ENCODE measurements at places on chromosomes 16 and 17.

DNA sequence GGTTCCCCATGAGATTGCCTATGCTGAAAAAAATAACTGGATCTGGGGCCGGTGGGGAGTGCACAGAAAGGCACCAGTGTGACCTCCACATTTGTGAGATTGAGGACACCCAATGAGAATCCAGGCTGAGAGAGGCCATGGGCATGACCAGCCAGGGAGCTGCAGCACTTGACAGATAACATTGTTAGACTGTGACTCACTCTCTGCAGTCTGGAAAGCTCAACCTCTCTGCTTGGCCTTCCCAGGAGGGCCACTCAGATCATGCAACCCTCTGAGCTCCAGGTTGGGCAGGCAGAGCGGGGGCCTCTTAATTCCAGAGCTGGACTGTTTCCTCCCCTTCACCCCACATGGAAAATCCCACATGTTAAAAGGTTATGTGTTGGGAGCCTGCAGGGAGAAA lies 30.1 kb downstream of the FZD2 start:
- no peak for DNase-seq
- H3K27ac ChIP-seq: peak overlapping the region; percentile 98
- H3K4me1 ChIP-seq: peaks cover 56% of the 10 kb centered on the region

DNA sequence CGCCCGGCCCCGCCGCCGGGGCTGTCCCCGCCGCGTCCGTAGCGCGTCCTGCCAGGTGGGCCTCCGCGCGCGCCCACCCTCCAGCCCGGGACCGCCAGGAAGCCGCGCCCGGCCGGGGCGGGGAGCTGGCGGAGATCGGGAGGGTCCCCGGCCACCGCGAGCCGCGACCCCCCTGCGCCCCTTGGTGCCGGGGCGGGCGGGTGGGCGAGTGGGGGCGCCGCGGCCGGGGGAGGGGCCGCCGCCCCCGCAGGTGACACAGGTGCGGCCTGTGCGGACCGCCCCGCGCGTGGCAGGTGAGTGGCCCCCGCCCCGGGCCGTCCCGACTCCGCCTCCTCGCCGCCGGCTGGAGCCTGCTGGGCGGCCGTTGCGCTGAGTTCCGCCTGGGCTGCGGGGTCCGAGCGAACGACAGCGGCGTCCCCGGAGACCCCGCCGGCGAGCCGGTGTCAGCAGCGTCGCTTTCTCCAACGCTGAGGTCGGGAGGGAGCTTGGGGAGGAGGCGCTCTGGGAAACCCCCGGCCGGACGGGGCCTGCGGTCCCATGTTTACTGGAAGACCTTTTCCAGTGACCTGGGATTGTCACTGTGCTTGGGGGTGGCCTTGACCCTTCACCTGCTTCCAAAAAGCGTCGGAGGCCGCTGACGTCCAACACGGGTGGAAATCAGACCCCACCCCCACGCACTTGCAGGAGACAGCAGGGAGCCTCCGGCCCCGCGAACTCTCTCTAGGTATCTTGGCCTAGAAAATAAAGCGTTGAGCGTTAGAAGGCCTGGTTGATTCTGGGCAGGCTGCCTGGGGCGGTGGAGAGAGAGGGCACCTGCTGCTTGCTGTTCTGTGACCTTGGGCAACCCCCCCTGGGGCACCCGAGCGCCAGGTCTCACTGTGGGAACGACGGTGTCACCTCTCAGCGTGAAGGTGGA lies 542 bp downstream of the KLHL36 start:
- peaks cover 5% of the 10 kb centered on the region for H3K36me3 ChIP-seq
- peak overlapping the region; percentile 74 for H3K4me3 ChIP-seq
- H3K4me1 ChIP-seq: peaks cover 27% of the 10 kb centered on the region
- H3K27ac ChIP-seq: peak overlapping the region; percentile 69
- no peak for DNase-seq
- H3K27me3 ChIP-seq: peaks cover 2% of the 10 kb centered on the region

DNA sequence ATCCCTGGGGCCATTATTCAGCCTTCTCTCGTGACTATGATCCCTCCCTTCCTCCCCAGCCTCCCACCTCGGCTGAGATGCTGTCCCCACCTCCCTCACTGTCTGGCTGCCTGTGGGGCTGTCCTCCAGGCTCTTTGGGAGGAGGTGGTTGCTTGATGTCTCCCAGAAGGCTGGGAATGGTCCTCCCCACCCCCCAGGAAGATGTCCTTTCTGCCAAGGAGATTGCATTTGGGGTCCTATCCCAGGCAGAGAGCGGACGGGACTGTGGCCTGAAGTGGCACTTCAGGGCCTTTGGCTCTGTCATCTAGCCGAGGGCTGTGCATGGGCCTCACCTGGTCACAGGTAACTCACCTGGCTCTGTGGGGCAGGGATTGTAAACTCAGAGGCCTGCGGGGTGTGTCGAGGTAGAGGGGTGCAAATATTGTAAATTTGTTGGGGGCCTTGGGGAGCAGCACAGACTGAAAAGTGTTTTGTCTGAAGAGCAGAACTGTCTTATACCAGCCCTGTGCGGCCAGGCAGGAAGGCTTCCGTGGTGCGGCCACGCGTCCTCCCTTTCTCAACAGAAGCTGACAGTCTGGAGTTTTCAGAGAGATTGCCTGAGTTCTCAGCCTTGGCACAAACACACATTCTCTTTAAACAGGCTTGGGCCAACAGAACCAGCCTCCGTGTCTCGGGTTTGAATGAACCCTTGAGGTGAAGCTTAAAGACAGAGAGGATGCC lies 177.9 kb downstream of the SEC14L1 start:
- peaks cover 86% of the 10 kb centered on the region for H3K4me1 ChIP-seq
- H3K27ac ChIP-seq: peak overlapping the region; percentile 100
- no peaks in the 10 kb centered on the region for H3K36me3 ChIP-seq

DNA sequence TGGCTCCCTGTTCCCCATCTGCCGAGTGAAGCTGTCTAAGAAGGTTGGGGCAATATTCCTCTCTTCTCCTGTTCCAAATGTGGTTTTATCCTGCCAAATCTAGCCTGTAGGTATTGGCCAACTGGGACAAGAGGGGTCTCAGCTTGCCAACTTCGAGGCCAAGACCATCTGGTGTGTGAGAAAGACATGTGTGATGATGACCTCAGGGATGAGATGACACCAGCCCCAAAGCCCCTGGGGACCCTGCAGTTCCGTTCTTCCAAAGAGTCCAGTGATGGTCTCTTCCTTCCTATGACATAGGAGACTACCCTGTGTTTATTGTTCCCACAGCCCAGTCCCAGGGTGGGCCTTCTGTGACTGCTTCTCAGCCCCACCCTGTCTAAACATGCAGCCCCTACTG lies 34.8 kb upstream of the ADAMTS18 start:
- H3K36me3 ChIP-seq: no peaks in the 10 kb centered on the region
- no peak for DNase-seq
- peaks cover 11% of the 10 kb centered on the region for H3K27me3 ChIP-seq
- H3K27ac ChIP-seq: no peak overlapping the region
- no peak overlapping the region for H3K4me3 ChIP-seq
- H3K4me1 ChIP-seq: no peaks in the 10 kb centered on the region

DNA sequence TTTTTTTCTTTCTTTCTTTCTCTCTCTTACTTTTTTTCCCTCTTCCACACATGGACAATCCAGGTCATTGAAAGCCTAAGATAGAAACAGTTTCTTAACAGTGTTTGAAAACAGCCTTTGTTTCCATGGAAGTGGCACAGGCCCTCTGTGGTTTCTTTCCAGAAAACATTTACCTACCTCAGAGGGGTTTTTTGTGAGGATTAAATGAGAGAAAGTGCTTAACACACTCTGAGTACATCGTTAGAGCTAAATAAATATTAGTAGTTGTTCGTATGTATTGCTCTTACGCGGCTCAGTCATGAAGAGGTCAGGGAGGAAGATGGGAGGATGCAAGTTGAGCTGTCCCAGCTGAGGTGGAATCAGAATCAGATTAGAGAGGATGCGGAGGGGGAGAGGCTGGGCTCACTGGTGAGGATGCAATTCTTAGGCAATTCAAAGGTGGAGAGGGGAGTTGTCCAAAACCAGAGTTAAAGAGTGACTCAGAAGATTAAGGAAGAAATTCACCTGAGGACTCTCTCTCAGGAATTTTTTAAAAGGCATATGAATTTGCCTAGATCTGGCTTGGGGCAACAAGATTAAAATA lies 345.4 kb downstream of the PMP22 start:
- peaks cover 13% of the 10 kb centered on the region for H3K4me1 ChIP-seq
- H3K27me3 ChIP-seq: no peaks in the 10 kb centered on the region
- no peak for DNase-seq
- no peak overlapping the region for H3K4me3 ChIP-seq
- peaks cover 5% of the 10 kb centered on the region for H3K36me3 ChIP-seq

GRCh38 chr17:76612977-76613851 lies 27.6 kb upstream of the ST6GALNAC2 start:
- no peak for DNase-seq
- H3K27ac ChIP-seq: no peak overlapping the region
- H3K4me3 ChIP-seq: no peak overlapping the region
- peaks cover 1% of the 10 kb centered on the region for H3K36me3 ChIP-seq

DNA sequence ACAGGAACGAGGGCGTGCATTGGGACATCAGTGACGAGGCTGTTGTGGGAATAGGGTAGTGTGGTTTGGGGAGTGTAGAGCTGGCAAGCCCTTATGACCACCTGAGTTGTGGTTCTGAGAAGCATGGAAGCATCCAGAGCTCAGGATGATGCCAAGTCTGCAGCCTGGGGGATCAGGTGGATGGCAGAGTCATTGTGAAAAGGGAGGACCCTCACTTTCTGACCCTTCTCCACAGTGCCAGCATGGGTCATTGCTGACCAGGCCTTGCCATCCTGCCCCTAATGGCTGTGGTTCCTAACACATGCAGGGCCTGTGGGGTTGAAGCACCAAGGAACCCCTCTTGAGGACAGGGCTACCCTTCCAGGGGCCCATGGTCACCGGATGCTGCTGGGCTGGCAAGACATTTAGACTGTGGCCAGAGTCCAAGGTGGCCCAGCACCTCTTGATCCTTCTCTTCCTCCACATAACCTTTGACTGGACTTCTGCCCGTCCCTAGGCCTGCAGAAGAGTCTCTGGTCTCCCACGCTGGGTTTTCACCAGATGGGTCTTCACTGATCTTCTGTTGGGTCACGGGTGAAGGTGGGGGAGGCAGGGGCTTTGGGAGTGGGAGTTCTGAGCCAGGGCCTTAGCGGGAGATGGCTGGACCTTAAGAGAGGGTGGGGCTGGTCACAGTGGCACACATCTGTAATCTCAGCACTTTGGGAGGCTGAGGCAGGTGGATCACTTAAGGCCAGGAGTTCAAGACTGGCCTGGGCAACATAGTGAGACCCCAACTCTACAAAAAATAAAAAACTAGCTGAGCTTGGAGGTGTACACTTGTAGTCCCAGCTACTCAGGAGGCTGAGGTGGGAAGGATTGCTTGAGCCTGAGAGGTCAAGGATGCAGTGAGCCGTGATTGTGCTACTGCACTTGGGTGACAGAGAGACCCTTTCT lies 2.0 kb upstream of the PLA2G15 start:
- no peak for DNase-seq
- H3K27ac ChIP-seq: no peak overlapping the region
- H3K36me3 ChIP-seq: no peaks in the 10 kb centered on the region
- H3K27me3 ChIP-seq: no peaks in the 10 kb centered on the region

GRCh38 chr17:1505586-1505985 lies 10.8 kb downstream of the INPP5K start:
- peaks cover 18% of the 10 kb centered on the region for H3K36me3 ChIP-seq
- no peak overlapping the region for H3K4me3 ChIP-seq

GRCh38 chr17:29283961-29284360 lies 10.0 kb downstream of the NUFIP2 start:
- peaks cover 37% of the 10 kb centered on the region for H3K36me3 ChIP-seq
- H3K4me3 ChIP-seq: no peak overlapping the region
- DNase-seq: no peak
- H3K27me3 ChIP-seq: no peaks in the 10 kb centered on the region
- H3K4me1 ChIP-seq: peaks cover 40% of the 10 kb centered on the region
- no peak overlapping the region for H3K27ac ChIP-seq

GRCh38 chr17:58756246-58757161 lies 850 bp downstream of the PPM1E start:
- H3K4me1 ChIP-seq: peaks cover 13% of the 10 kb centered on the region
- no peaks in the 10 kb centered on the region for H3K36me3 ChIP-seq
- H3K27me3 ChIP-seq: no peaks in the 10 kb centered on the region
- no peak overlapping the region for H3K27ac ChIP-seq
- DNase-seq: no peak

- DNase-seq: no peak
- no peaks in the 10 kb centered on the region for H3K36me3 ChIP-seq
- H3K4me1 ChIP-seq: peaks cover 87% of the 10 kb centered on the region
- H3K27ac ChIP-seq: peak overlapping the region; percentile 87
- no peak overlapping the region for H3K4me3 ChIP-seq
Observed at GRCh38 chr16:89330177-89330856, 112.8 kb downstream of the ZNF778 start.

- no peak overlapping the region for H3K27ac ChIP-seq
- DNase-seq: no peak
- no peaks in the 10 kb centered on the region for H3K27me3 ChIP-seq
- H3K4me1 ChIP-seq: peaks cover 6% of the 10 kb centered on the region
- no peak overlapping the region for H3K4me3 ChIP-seq
Observed at GRCh38 chr17:57959929-57960328, 4.7 kb upstream of the CUEDC1 start.

- H3K36me3 ChIP-seq: peaks cover 7% of the 10 kb centered on the region
- no peak overlapping the region for H3K27ac ChIP-seq
- H3K4me3 ChIP-seq: no peak overlapping the region
- H3K4me1 ChIP-seq: peaks cover 4% of the 10 kb centered on the region
- DNase-seq: peak; percentile 83
Observed at GRCh38 chr16:67259705-67260104, 10.9 kb downstream of the SLC9A5 start.

DNA sequence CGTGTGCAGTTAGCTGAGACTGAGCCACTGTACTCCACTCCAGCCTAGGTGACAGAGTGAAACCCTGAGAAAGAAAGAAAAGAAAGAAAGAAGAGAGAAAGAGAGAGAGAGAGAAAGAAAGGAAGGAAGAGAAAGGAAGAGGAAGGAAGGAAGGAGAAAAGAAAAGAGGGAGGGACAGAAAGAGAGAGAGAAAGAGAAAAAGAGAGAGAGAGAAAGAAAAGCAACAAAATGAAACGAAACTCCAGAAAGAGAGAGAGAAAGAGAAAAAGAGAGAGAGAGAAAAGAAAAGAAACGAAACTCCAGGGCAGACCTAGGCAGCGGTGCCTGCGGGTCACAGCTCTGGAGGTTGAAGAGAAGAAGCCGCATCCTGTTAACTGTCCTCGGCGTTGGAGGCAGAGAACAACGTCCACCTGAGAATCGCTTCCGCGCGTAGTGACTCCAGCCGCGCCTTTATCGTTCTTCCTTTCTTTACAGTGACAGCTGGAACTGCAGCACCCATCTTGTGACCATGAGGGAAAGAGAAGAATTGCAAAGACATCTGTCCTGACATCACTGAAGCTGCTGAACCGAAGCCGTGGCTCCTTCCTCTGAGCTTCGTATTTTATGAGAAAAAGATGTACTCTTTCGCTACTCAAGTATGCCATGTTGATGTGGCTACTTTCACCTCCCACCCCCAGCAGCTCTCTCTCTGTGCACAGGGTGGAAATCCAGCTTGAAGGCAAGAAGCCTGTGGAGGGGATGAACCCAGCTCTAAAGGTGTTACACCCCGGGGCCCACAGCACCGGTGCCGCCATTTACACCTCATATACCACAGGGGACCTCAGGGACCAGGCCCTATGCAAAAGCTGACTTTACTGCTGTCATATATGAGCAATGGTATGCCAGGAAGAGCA lies 56.9 kb upstream of the DOC2B start:
- H3K27ac ChIP-seq: no peak overlapping the region
- no peak overlapping the region for H3K4me3 ChIP-seq
- DNase-seq: peak; percentile 25
- H3K4me1 ChIP-seq: no peaks in the 10 kb centered on the region

- DNase-seq: no peak
- no peak overlapping the region for H3K4me3 ChIP-seq
- no peak overlapping the region for H3K27ac ChIP-seq
- no peaks in the 10 kb centered on the region for H3K4me1 ChIP-seq
- no peaks in the 10 kb centered on the region for H3K27me3 ChIP-seq
Observed at GRCh38 chr17:45995627-45996270, 3.3 kb upstream of the STH start.

GRCh38 chr16:23608194-23608593 lies 12.1 kb upstream of the NDUFAB1 start:
- peaks cover 14% of the 10 kb centered on the region for H3K36me3 ChIP-seq
- no peak overlapping the region for H3K4me3 ChIP-seq
- peak overlapping the region; percentile 65 for H3K27ac ChIP-seq
- peaks cover 8% of the 10 kb centered on the region for H3K4me1 ChIP-seq
- H3K27me3 ChIP-seq: no peaks in the 10 kb centered on the region
